ENCODE measurements at places on chromosomes 2 and 18. TPM values are rescaled to one million over a fixed set of nuclear protein-coding genes. Genes with fewer than 3 reads are reported as not detected.

DNA sequence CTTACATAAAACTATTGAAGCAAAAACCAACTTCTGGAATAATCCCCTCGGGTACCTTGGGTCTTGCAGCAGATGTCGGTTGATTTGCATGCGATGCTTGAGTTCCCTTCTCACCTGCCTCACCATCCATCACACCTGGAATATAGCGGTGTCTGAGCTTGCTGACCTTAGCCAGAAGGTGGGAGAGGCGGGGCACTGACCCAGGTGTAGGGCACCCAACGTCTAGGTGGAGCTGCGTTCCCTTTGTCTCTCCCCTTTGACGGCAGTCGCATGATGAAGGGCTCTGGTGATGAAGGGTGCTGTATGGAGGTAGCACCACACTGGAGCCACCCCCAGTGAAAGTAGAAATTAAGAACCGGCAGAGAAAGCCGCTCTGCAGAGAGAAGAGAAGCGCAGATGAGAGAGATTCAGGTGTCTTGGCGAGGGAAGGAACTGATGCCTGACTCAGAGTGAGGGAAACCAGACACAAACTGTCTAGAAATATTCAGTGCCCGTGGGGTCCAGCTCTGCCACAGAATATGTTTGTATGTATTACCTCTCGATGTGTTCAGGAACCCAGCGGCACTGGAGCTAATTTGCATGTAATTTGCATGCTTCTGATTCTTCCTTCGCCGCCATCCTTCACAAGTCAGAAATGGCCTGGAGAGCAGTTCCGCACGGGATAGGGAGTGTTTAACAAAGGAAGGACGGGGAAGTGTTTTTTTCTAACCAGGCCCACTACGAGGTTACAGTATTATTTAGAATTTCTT lies 19.4 kb upstream of the MBP start:
- DNase-seq: no peak

SLC19A3 gene
- total RNA-seq: 0.17 TPM

DNA sequence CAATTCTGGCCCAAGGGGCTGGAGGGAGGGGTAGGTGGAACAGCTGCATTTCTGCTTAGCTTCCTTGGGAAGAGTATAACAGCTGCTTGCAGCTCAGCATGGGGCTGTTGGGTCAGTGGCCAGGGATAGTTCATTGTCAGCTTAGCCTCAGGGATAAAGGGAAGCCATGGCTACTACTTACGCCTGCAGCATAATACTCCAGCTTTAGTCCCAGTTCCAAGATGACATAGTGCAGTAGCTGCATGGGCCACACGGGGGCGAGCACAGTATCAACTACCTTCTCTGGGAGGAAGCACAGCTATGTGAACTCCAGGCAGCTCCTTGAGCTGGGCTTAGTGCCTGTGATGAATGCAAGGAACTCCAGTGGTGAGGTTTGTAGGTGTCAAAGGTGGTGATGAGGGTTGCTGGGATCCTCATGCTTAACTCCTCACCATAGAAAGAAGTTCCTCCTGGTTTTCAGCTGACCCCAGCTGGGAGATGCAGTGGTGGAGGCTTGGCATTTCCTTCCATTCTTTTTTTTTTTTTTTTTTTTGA lies 35.4 kb upstream of the RHOB start:
- peak; percentile 94 for DNase-seq

PLA2R1 gene
- total RNA-seq: 5.3 TPM
